Activated CD8-positive, alpha-beta T cell treated with anti-CD3 and anti-CD28 coated beads, Interleukin-2, amount 10 ng/mL, durations not matched to agents 7 days and 5 days (primary cell): ENCODE measurements at places on chromosomes 7 and 10.

GRCh38 chr10:80612261-80612660 is 74.6 kb downstream of the SH2D4B start:
- no peak for DNase-seq

- no peak for DNase-seq
Measured at GRCh38 chr10:57955076-57955475, 312.6 kb downstream of the IPMK start.

DNA sequence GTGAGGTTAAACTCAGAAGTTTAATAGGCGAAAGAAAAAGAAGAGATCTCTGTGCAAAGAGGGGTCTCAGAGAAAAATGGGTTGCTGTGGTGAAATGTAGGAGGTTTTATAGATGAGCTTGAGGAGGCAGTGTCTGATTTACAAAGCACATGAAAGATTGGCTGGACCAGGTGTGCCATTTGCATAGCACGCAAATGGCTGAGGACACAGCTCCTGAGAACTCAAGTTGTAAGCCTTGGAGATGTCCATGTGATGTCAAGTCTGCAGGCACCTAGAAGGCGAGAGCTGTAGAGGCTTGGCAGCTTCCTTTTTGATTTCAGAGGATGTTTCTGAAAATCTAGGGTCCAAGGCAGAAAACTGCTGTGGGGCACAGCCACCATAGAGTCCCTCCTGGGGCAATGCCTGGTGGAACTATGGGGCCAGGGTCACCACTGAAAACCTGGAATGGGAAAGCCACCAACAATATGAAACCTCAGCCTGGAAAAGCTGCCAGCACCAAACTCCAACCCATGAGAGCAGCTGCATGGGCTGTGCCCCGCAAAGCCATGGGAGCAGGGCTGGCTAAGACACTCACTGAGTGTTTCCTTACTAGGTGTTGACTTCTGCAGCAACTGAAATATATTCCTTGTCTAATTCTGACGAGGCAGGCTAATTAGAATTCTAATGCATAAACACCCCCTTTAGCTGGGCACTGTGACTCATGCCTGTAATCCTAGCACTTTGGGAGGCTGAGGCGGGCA is 96.9 kb upstream of the TNS3 start:
- no peak for DNase-seq

DNA sequence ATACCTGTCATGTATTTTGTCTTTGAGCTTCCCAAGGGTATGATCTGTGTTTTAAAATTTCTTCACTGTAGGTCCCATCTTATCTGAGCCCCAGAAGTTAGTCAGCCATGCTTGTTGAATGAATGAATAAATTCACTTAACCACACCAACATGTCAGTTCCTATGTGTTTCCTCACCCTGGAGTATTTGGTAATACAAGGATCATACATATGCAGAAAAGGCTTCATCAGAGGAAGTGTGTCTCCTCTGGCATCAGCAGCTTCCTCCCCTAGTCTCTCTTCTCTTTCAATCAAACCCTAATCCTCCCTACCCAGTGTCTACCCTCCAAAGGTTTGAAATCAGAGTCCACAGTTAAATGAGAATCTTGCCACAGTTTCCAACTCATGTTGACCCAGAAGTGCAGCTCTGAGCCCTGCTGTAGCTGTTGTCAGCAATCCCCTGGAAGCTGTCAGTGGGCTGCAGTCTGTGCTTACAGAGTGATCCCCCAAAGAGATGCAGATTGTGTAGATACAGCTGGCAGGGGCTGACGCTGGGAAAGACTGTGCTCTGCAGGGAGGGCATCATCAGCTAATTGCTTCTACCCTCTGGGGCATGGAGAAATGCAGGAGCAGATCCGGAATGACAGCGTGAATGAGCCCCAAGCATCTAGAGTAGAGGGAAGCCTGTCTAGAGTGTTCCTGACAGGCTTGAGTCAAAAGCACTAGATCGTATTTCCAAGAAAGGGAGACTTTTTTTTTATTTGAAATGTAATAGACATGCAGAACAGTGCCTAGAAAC is 105.0 kb upstream of the WDR11 start:
- DNase-seq, result no peak

GRCh38 chr7:24172856-24173255 is 111.1 kb upstream of the NPY start:
- DNase-seq, result no peak

DNA sequence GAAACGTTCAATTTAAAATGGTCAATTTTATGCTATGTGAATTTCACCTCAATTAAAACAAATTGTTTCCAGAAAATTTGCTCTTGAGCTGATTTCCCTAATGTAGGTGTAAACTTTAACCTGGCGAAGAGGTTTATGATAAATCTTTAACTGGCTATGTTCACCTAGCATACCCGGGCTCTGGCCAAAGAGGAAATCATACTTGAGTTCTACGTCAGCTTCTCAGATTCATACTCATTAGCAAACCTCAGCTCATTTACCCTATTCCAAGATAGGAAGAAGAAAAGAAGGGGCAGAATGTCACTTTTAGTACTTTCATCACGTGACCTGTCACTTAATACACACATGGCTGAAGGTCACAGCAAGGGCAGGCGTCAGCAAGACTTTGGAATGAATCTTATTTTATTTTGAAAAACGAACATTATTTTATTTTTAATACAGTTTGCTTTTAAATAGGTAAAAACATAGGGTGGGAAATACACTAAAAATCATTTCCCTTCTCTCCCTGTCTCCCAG is 97.0 kb downstream of the ABLIM1 start:
- no peak for DNase-seq
